ENCODE measurements at places on chromosomes 5 and 9.

GRCh38 chr9:8782237-8782636, 982.7 kb upstream of the DMAC1 start:
- DNase-seq = no peak

DNA sequence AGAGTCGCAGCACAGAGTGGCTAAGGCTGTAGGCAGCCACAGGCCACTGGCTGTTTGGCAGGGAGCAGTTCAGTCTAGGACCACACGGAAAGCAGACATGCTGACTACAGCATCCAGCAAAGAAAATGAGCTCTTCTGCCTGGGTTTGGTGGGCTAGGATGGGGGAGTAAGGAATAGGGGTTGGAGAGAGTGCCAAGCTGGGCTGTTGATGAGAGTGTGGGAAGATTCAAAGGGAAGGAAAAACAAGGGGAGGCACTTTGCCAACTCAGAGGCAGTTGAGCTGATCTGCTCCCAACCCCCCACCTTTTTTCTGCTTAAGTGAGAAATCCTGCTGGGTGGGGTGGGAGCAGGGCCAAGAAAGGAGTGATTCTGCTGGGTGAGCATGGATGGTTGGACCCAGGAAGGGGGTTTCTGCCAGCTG, 35.9 kb downstream of the SVEP1 start:
- DNase-seq = no peak

DNA sequence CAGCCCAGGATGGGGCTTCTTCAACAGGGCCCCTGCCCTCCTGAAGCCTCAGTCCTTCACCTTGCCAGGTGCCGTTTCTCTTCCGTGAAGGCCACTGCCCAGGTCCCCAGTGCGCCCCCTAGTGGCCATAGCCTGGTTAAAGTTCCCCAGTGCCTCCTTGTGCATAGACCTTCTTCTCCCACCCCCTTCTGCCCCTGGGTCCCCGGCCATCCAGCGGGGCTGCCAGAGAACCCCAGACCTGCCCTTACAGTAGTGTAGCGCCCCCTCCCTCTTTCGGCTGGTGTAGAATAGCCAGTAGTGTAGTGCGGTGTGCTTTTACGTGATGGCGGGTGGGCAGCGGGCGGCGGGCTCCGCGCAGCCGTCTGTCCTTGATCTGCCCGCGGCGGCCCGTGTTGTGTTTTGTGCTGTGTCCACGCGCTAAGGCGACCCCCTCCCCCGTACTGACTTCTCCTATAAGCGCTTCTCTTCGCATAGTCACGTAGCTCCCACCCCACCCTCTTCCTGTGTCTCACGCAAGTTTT, 23.6 kb downstream of the PCDHGC5 start:
- peak; percentile 87 for DNase-seq

DNA sequence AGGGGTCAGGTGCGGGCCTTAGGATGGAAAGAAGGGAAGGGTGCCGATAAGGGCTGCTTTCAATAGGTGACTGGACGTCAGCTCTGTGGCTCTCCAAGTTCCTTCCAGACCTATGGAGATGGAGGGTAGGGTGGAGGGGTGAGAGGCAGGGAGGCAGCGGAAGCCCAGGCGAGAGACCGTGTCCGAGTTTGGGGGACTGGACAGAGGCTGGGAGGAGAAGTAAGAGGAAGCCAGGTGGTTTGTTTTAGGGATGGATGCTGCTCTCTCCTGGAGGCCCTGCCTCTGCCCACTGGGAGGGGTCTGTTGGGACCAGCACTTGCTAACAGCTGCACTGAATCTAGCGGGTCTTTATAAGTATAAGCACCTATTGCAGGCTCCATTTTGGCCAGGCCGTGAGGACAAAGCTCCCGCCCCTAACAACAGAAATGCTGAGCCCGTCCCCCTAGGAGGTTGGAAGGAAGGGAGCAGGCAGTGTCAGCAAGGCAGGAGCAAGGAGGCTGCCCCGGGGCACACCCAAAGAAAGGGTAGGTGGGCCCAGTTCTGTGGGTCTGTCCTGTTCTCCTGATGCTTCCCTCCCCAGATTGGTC, 167.5 kb downstream of the DAB2IP start:
- no peak for DNase-seq

- no peak for DNase-seq
These were observed 8.8 kb upstream of the TRAF1 start for GRCh38 chr9:120935383-120935857.

GRCh38 chr5:66443462-66444130, 152.6 kb upstream of the MAST4 start:
- DNase-seq = no peak

DNA sequence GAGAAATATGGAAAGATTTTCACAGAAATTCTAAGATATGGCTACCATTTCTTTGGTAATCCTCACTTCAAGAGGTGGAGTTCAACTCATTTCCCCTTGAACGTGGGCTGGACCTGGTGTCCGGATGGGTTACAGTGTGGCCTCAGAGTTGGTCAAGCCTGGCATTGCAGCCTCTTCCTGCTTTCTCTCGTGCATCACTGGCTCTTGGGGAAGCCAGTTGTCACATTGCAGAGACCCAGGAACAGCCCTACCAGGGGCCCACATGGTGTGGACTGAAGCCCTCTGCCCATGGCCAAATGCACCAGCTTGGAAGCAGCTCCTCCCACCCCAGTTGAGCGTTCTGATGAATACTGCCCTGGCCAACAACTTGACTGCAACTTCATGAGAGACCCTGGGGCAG, 47.7 kb upstream of the FCN1 start:
- DNase-seq = no peak

- no peak for DNase-seq
These were observed 433.7 kb downstream of the ENC1 start for GRCh38 chr5:74206579-74207550.

DNA sequence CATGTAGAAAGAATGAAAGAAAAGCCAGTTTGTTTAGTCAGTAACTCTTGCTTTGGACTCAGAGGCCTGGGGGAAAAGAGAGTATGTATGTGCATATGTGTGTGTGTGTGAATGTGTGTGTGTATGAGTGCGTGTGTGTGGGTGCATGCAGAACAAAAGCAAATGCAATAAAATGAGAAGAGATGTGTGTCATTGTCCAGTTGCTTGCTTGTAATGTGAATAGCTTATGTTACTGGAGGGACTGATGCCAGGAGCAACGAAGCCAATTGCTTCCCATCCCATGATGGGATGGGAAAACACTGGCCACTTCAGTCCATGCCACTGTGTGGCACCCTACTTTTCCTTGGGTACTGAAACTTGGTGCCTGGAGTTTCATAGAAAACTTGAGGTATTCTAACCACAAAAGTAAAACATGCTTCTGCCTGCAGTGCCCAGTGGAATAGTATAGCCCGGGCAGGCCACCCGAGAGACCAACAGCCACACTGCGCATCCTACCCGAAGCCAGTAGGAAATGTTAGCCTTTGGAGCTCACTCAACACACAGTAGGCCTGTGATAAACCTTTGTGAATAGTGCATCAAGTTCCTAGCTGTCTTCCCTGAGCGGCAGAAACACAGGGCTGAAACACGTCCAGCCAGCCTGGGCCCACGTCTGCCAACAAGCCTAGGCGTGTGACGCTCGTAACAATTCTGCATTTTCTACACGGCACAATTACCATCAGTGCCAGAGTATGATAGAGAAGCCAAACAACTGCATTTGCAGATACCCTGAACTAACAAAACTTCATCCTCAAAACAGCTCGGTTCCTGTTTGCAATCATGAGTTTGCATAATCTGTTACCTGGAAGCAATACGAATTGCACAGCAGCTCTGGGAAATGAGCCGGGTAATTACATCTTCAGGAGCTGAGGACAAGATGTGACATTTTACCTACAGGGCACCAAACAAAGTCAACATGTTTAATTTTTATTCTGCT, 198.1 kb downstream of the SYK start:
- DNase-seq = no peak

DNA sequence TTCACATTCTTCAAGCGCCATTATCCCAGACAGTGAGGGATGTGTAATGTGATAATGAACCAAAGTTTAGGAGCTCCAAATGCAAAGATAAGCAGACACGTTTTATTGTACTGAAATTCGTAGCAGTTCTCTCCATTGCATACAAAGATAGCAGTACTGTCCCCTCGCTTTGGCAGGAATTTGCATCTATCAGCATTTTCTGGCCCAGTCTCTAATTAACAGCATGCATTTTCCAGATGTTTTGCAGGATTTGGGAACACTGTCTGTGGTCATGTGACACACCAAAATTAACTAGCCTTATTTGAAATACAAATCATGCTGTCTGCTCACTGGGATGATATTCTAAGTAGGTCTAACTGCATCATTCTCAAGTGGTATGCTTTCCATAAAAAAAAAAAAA, 235.9 kb upstream of the TRPM3 start:
- DNase-seq = no peak

DNA sequence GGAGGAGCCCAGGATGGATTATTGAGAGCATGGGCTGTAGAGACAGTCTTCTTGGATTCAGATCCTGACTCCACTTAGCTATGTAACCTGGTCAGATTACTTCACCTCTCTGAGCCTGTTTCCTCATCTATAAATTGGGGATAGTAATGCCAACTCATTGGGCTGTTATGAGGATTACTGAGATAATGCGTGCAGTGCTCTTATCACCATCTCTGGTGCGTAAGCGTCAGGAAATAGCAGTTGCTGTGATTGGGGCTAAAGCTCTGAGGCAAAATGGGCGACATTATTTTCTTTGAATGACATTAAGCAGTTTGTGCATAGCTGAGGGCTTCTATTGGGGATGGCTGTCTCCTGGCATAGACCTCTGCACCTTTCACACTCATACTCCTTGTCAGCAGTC, 995 bp upstream of the MSMP start:
- DNase-seq = no peak

GRCh38 chr9:76866689-76867088, 39.2 kb downstream of the PRUNE2 start:
- no peak for DNase-seq

- no peak for DNase-seq
These were observed 73.1 kb downstream of the PBX3 start for GRCh38 chr9:125820100-125820804.

DNA sequence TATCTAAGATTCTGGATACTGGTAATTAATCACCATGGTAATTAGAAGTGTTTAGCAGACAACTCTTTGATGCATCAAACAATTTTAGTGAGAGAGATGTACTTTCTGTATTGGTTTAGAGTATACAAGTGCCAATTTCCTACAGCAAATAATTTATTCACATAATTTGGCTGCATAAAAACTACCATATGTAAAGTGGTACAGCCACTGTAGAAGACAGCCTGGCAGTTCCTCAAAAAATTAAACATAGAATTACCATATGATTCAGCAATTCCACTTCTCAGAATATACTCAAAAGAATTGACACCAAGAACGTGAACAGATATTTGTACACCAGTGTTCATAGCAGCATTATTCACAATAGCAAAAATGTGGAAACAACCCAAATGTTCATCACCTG, 36.2 kb downstream of the PHAX start:
- no peak for DNase-seq

- peak; percentile 41 for DNase-seq
These were observed 450 bp downstream of the GPBP1 start for GRCh38 chr5:57174128-57174889.

- DNase-seq = no peak
These were observed 367.5 kb upstream of the BRINP1 start for GRCh38 chr9:119736491-119737454.

DNA sequence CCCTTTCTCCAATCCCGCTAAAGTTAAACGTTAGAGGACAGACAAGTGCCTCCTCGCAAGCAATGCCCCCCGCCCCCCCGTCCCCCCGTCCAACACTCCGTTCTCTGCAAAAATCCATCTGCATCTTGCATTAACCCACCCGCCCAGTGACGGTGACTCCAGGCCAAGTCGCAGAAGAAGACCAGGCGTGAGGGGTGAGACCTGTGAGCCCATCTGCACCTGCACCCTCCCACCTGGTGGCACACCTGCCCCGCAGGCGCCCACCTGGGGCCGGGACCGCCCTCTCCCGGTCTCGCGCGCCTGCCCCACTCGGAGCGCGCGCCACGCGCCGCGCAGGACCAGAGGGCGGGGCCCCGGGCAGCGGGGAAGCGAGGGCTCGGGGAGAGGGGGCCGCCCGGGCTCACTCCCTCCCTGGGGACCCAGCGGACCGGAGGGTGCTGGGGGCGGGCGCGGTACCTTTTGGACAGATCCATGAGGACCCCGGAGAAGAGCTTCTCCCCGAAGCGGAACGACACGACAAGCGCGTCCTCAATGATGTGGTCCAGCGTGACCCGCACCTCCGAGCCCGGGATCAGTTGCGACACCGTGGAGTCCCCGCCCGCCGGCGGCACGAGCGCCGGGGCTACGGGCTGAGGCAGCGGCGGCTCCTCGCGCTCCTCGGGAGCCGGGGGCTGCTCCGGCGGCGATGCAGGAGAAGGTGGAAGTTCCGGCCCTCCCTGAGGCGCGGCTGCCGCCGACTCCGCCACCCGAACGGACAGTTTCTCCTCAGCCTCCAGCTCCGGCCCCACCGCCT, 705 bp downstream of the PWWP2A start:
- DNase-seq = peak; percentile 38

- DNase-seq = no peak
These were observed 17.7 kb downstream of the MLLT3 start for GRCh38 chr9:20604562-20604961.

DNA sequence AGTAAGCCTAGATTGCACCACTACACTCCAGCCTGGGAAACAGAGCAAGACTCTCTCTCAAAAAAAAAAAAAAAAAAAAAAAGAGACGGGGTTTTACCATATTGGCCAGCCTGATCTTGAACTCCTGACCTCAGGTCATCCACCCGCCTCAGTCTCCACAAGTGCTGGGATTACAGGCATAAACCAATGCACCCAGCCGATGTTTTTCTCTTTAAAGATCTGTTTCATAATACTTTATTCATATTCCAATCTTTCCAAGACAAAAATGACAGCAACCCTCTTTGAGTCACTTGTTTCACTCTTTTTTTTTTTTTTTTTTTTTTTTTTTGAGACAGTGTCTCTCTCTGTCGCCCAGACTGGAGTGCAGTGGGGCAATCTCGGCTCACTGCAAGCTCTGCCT, 13.6 kb upstream of the LMNB1 start:
- DNase-seq = no peak

DNA sequence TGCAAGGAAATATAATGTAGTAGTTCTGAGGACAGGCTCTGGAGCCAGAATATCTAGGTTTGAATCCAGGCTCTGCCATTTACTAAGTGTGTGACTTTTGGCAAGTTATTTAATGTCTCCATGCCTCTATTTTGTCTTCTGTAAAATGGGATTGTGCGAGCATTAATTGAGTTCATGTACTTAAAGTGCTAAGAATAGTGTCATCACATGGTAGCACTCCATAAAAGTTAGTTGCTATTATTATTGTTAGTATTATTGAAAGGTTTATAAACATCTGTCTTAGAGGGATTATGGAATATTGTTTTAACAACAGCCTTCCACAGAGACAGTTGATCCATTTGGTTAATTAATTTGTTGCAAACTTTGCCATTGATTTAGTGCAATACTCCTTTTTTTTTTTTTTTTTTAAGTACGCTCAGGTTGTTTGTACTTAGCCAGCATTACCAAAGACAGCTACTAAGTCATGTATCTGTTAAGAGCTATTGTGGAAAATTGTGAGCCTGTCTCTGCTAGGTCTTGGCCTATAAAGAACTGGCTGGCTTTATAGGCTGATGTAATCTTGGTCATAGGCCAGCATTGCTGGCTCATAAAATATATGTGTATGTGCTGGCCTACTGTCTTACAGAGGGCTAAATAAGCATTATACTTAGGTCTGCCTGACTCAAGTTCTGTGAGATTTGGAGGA, 174.7 kb downstream of the WDR70 start:
- no peak for DNase-seq

- DNase-seq = no peak
These were observed 47.6 kb downstream of the ADAMTS6 start for GRCh38 chr5:65434122-65434521.
